Urothelium cell line (cell line): ENCODE measurements at places on chromosomes 3 and 15.

GRCh38 chr3:180253283-180253682 lies 216.5 kb upstream of the PEX5L start:
- DNase-seq: no peak

- DNase-seq: no peak
Observed at GRCh38 chr15:66599536-66600239, 33.9 kb upstream of the LCTL start.

DNA sequence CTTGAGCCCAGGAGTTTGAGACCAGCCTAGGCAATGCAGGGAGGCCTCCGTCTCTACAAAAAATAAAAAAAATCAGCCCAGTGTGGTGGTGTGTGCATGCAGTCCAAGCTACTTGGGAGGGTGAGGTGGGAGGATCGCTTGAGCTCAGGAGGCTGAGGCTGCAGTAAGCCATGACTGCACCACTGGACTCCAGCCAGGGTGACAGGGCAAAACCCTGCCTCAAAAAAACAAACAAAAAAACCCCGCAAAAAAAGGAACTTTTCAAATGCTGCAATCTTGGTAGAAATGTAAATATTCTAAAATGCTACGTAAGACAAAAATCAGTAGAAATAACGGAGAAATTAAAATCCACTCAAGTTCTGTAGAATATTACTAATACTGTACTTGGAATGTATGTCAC lies 108.1 kb upstream of the MELTF start:
- no peak for DNase-seq

GRCh38 chr15:71443538-71443937 lies 328.3 kb downstream of the THSD4 start:
- DNase-seq: peak; percentile 36

- DNase-seq: no peak
Observed at GRCh38 chr3:25120665-25121064, 307.4 kb upstream of the RARB start.

GRCh38 chr3:188394623-188395022 lies 240.7 kb downstream of the LPP start:
- DNase-seq: no peak

GRCh38 chr3:39193391-39193790 lies 996 bp upstream of the XIRP1 start:
- no peak for DNase-seq

GRCh38 chr3:29527246-29527645 lies 246.4 kb downstream of the RBMS3 start:
- DNase-seq: no peak

DNA sequence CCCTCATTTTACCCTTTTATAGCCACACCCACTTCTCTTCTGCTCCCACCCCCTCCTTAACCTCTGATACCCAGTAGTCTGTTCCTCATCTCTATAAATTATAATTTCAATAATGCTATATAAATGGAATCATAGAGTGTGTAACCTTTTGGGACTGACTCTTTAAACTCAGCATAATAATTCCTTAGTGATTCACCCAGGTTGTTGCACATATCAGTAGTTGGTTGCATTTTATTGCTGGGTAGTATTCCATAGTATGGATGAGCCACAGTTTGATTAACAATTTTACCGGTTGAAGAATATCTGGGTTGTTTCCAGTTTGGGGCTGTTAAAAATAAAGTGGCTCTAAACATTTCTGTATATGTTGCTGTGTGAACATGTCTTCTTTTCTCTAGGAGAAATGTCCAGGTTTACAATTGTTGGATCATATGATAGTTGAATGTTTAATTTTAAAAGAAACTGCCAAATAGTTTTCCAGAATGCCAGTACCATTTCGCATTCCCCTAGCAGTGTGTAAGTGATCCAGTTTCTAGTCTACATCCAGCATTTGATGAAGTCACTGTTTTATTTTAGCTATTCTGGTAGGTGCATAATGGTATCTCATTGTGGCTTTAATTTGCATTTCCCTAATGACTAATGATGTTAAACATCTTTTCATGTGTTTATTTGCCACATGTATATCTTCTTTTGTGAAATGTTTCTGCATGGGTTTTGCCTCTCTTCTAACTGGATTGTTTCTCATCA lies 68.5 kb downstream of the VPS8 start:
- no peak for DNase-seq

- peak; percentile 21 for DNase-seq
Observed at GRCh38 chr15:29849716-29850115, 27.4 kb upstream of the TJP1 start.

- DNase-seq: no peak
Observed at GRCh38 chr3:127137757-127138536, 55.0 kb upstream of the PRR23E start.
